Stimulated activated CD8-positive, alpha-beta memory T cell treated with anti-CD3 and anti-CD28 coated beads, Interleukin-4, amount 100 ng/mL, for 4 hours (primary cell): ENCODE measurements at places on chromosomes 7 and 10.

DNA sequence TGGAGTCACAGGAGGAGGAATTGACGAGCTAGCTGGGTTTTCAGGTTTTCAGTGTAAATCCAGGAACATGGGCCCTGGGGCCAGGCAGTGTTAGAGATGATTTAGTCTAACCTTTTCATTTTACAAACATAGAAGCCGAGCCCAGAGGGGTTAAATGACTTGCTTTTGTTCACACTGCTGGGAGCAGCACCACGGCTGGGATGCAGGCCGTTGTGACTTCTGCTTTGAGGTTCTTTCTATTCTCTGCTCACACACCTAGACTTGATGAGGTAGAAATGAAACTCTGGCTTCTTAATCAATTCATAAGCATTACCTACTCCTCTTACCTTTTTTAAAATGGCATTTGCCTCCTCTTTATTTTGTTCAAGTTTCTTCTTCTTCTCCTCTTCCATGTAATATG is 36.4 kb downstream of the CREB5 start:
- DNase-seq, result no peak

- DNase-seq, result no peak
Measured at GRCh38 chr10:131739206-131739605, 161.6 kb upstream of the PPP2R2D start.

DNA sequence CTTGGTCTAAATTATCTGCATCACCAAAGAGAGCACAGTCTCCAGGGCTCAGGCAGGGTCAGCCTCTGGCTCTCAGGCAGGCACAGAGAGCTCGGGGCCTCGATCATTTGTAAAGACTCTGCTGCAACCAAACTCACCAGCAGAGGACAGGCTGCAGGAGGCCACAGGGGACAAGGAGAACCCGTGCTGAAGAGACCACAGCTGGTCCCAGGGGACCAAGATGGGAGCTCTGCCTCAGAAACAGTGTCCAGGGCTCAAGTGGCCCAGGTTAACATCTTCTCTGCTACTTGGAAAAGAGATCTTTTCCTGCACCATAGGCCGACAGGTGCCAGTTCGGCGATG is 543.2 kb downstream of the PTPRN2 start:
- no peak for DNase-seq

DNA sequence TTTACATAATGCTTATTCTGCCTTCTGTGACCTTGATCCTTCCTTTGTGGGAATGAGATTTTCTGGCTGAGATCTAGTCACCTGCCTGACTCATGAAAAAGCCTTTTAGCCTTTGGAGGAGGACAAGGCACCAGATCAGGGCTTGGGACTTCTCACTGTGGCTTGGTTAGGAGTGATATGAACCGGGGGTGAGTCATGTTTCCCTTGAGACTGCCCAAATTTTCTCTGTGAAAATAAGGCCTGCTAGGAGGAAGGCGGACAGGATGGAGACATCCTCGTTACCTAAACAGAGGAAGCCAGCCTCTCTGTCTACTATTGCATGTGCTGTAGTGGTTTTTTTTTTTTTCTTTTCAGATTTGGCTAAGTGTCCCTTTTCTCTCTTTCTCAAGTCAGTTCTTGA is 57.8 kb downstream of the EVX1 start:
- no peak for DNase-seq

DNA sequence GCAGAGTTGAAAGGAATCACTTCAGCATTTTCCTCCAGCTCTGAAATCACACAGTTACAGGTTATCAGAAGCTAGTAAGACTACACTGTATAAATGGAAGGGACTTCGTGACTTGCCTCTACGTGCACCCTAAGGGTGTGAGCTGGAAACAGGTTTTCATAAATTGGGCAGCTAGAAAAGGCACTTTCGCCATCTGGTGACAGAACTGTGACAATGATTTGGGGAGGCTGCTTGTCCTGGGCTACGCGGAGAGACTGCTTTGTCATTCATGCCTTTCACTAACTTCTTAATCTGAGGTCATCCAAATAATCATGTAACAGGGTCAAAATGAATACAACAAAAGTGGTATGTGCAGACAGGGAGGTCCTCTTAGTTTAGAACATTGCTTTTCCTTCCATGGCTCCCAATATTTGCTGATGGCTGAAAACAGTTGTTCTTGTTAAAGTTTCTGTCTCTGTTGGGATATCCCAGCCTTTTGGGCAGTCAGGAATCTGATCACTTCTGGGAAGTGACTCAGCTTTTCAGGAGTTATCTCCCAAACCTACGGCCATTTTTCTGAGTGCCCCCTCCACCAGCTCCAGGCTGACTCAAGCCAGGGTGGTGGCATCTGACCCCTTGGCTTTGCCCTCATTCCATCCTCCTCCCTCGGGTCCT is 17.8 kb downstream of the VWC2 start:
- DNase-seq, result no peak
